Vagina (tissue), 2 donors: ENCODE measurements at places on chromosomes 7 and 10. TPM values are rescaled to one million over a fixed set of nuclear protein-coding genes. Genes with fewer than 3 reads are reported as not detected.

GRCh38 chr7:134685250-134685649, 38.6 kb downstream of the BPGM start:
- no peak for DNase-seq
- H3K4me3 ChIP-seq: no peak overlapping the region
- no peaks in the 10 kb centered on the region for H3K36me3 ChIP-seq

DNA sequence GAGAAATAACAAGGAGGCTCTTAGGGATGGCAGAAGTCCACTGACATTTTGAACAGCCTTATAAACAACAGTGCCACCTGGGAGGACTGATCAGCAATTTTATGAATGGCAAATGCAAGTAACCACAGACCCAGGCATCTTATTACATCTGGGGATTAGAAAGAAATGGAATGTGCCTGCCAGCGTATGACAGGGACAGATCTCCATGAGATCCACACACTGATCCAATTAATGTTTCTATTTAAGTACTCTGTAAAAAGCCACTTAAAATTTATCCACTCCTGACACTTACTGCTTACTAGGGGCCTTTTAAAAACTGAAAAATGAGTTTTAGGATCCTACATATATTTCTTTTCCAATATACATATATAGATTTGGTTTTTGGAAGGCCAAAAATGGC, 28.6 kb downstream of the PARD3 start:
- H3K27me3 ChIP-seq: no peaks in the 10 kb centered on the region
- H3K4me1 ChIP-seq: peaks cover 60% of the 10 kb centered on the region
- no peak overlapping the region for H3K27ac ChIP-seq
- H3K36me3 ChIP-seq: no peaks in the 10 kb centered on the region
- H3K4me3 ChIP-seq: no peak overlapping the region

DNA sequence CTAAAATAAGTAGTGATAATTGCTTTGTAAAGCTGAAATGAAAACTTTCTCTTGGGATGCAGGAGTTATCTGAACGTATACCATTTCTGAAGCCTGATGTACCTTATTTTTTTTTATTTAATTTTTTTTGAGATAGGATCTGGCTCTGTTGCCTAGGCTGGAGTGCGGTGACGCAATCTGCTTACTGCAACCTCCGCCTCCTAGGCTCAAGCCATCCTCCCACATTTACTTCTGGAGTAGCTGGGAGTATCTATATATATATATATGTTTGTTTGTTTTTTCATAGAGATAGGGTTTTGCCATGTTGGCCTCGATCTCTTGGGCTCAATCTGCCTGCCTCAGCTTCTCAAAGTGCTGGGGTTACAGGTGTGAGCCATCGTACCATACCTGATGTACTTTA, 2.4 kb downstream of the PMPCB start:
- H3K27me3 ChIP-seq: no peaks in the 10 kb centered on the region
- no peak overlapping the region for H3K4me3 ChIP-seq
- no peak for DNase-seq
- peaks cover 21% of the 10 kb centered on the region for H3K4me1 ChIP-seq

- no peaks in the 10 kb centered on the region for H3K4me1 ChIP-seq
- DNase-seq: no peak
- H3K36me3 ChIP-seq: no peaks in the 10 kb centered on the region
- H3K4me3 ChIP-seq: no peak overlapping the region
Measured at GRCh38 chr7:87226495-87226894, 7.0 kb upstream of the TMEM243 start.

DNA sequence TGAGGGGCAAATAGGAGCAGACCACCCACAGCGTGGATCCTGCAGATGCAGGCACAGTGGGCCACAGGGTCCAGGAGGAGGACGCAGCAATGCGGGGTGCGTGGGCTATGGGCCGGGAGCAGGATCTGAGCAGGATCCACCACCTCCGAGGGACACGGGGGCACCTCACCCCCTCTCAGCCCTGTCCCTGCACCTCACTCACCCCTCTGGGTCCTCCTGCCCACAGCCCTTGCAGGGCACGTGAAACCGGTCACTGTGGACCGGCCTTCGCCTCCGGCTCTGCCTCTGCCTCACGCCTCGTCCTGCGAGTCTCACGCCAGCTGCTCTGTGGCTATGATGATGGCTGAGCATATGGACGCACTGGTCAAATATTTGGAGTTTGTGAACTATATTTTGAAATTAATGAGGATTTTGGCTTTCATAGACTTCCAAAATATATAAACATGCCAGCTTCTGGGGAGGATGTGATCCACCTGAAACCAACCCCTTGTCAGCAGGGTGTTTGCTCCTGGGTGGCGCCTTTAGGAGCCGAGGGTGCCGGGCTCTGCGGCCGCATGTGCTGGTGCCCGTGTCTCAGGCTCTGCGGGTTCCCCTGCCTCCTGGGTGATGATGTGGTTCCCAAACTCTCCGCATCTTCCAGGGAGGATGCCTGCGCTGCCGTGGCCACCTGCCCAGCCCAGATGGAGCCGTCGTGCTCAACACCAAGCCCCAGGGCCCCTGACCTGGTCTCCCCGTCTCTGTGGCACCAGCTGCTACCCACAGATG, 11.3 kb upstream of the ADGRA1 start:
- H3K4me3 ChIP-seq: no peak overlapping the region
- H3K27me3 ChIP-seq: no peaks in the 10 kb centered on the region
- H3K4me1 ChIP-seq: no peaks in the 10 kb centered on the region
- H3K36me3 ChIP-seq: no peaks in the 10 kb centered on the region
- DNase-seq: no peak

DNA sequence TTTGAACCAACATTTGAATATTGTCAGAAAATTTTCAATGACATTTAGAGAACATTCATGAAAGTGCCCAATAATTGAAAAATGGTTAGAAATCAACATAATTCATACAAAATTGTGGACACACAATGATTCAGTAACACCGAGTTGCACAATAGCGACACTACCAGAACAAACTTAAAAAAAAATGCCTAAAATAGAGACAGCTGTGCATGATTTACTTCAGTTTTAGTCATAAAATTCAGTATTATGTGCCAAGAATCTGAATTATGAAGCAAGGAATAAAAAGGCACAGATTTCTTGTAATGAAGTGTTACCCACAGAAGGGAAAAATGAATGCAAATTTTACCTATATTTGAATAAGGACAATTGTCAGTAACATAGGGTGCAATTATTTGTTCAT, 396.0 kb downstream of the SEMA3D start:
- H3K27me3 ChIP-seq: no peaks in the 10 kb centered on the region
- DNase-seq: no peak
- H3K27ac ChIP-seq: no peak overlapping the region

DNA sequence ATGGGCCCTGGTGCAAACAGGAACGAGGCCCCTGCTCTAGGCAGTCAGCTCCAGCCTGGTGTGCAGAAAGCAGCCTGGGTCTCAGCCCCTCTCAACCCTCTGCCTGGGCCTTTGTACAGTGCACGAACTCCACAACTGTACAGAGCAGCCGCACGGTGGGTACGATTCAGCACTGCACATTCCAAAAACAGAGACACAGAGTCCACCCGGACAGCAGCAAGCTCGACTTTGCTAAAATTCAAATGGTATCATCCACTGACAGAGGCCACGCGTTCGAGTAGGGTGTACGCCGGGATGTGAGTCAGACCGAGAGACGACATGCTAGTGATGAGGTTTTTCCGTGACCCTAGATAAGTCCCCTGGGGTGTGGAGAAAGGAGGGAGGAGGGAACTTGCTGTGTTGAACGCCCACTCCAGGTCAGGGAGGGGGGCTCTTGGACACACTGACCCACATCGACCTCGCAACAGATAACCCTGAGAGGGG, 65.6 kb upstream of the PDGFA start:
- no peak for DNase-seq
- no peaks in the 10 kb centered on the region for H3K4me1 ChIP-seq
- H3K36me3 ChIP-seq: no peaks in the 10 kb centered on the region
- H3K27me3 ChIP-seq: no peaks in the 10 kb centered on the region
- no peak overlapping the region for H3K27ac ChIP-seq
- no peak overlapping the region for H3K4me3 ChIP-seq

The PRKCQ gene
- 3.7 TPM for total RNA-seq

The C10orf67 gene
- not detected for total RNA-seq

The ITIH5 gene
- total RNA-seq: 20.4 TPM

The CPEB3 gene
- 8.8 TPM for total RNA-seq

The PNLIPRP1 gene
- not detected for total RNA-seq

The LRRN3 gene
- total RNA-seq: 0.98 TPM
